Urinary bladder (tissue), 4 donors: ENCODE measurements at places on chromosomes 16 and 17. TPM values are rescaled to one million over a fixed set of nuclear protein-coding genes. Genes with fewer than 3 reads are reported as not detected.

The TPSG1 gene
- total RNA-seq = not detected

The SHCBP1 gene
- total RNA-seq = 12.8 TPM

The GUCY2D gene
- not detected for total RNA-seq

The ZNF423 gene
- total RNA-seq = 14.0 TPM

The TBC1D3 gene
- total RNA-seq = not detected

The HES7 gene
- not detected for total RNA-seq

DNA sequence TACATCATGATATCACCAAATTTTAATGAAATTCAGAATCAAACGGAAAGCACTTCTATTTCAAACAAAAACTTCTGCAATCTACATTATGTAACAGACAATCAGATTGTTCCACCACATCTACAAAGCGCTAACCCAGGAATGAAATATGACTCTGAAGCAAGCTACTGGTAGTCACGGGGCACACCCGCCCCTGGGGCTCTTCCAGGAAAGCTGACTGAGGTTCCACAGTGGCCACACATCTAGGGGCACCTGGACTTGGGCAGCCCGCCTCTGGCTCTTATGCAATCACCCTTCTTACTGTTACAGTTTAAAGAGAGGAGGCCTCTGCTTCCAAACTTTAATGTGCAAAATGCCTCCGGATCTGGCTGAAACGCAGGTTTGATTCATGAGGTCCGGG is 27.5 kb downstream of the ZCCHC14 start:
- DNase-seq = no peak

- no peak for DNase-seq
Observed at GRCh38 chr17:64694207-64694606, 32.1 kb upstream of the SMURF2 start.

DNA sequence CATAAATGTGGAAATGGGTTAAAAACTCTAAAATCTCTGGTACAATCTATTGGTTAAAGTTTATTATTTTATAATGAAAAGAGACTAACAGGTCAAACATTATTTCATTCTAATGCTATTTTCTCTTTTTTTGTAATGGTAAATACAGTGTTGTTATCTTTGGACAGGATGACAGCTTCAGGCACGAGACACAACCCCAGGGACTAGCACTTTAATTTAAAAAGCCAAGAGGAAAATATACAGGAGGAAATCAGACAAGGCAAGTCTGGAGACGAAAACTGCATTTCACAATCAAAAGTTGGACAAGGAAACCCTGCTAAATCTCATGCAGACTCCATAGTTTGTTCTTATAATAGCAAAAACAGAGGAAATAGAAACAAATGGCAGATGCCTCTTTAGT is 589.1 kb upstream of the CDH8 start:
- no peak for DNase-seq

GRCh38 chr16:84680165-84680842 is 19.5 kb upstream of the USP10 start:
- no peak for DNase-seq

GRCh38 chr17:35069311-35069710 is 5.8 kb upstream of the RFFL start:
- DNase-seq = no peak

- DNase-seq = no peak
Observed at GRCh38 chr17:79936050-79936449, 96.8 kb upstream of the CBX4 start.

DNA sequence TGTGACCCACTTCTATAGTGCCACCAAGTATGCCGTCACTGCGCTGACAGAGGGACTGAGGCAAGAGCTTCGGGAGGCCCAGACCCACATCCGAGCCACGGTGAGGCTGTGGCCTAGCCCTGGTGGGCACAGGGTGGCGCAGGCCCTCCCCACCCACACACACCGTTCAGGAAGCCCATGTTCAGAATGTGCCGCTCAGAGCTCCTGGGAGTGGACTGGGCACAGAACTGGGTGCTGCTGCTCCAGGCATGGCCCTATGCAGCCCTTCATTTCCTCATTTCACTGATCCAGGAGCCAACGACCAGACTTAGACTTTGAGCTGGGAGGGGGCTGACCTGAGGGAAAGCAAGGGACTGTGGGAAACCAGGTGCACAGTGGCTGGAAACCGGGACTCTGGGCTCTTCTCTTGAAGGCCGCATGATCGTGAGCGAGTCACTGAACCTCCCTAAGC is 2.4 kb upstream of the MRM1 start:
- DNase-seq = no peak
